ENCODE measurements at places on chromosomes 1 and 21.

GRCh38 chr1:82472489-82473131 is 671.9 kb downstream of the ADGRL2 start:
- peak; percentile 72 for DNase-seq

DNA sequence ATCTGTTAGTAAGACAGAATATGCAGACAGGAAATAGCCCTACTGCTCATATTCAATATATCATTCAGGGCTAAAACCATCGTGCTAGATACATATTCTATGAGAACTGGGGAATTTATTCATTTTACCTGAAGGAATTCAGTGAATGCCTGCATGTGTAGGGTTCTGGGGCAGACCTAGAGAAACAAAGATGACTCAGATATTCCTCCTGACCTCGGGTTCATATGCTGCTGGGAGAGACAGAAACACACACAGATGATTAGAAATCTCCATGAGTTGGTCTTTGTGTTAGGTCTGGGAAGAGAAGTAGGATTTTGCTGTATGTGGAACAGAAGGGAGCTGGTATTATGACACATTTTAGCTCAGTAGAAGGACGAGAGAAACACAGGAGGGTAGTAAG is 176.5 kb upstream of the ST6GALNAC5 start:
- no peak for DNase-seq

GRCh38 chr1:109636201-109636952 is 16.7 kb downstream of the AMPD2 start:
- no peak for DNase-seq

GRCh38 chr1:30976143-30976542 is 67.6 kb upstream of the SDC3 start:
- no peak for DNase-seq

DNA sequence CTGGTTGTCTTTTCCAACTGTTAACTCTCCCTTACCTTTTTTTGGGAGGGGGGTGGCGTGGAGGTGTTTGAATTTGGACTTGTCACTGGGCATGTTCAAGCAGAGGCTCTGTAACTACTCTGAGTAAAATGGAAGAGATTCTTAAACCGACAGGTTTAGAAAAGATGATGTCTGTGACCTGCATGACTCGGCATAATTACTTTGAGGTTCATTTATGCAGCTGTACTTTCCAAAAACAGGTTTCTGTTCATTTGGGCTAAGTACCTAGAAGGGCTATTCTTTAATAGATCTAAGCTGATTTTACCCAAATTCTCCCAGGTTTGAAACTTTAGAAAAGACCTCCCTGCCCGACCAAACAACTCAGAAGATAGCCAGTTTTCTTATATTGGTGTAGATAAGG is 80.3 kb downstream of the SLC35A3 start:
- DNase-seq = no peak

DNA sequence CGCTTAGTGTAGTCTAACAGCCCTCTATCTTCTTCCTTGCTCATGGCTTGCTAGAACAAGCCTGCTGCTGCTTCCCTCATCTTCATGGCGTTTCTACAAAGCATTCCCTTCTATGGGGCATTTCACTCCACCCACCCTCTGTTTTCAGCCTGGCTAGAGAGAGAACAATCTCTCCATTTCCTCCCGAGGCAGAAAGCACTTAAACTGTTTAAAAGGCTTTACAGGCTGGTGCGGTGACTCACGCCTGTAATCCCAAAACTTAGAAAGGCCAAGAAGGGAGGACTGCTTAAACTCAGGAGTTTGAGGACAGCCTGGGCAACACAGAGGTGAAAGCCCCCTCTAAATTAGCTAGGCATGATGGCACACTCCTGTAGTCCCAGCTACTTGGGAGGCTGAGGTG is 17.8 kb downstream of the ORC1 start:
- DNase-seq = no peak

DNA sequence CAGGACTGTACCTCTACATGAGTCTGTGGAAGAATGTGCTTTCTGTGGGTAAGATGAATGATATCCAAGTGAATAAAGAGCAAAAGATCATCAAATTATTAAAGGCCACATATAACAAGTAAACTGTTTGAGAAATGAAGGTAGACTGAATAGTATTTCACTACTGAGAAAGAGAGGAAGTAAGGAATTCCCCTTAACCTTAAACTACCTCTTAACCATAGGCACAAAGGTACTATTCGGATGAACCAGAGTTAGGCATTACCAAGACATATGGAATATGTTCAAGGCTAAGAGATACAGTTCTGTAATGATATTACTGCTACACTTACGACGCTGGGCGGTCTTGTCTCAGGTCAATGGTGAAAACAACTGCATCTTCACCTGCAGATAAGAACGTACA is 25.5 kb downstream of the DCAF8 start:
- DNase-seq = no peak

- no peak for DNase-seq
Measured at GRCh38 chr1:207822124-207822601, 70.3 kb downstream of the CD46 start.

GRCh38 chr21:45333583-45334121 is 46.0 kb upstream of the POFUT2 start:
- no peak for DNase-seq

GRCh38 chr1:219514728-219515127 is 98.2 kb downstream of the ZC3H11B start:
- no peak for DNase-seq

DNA sequence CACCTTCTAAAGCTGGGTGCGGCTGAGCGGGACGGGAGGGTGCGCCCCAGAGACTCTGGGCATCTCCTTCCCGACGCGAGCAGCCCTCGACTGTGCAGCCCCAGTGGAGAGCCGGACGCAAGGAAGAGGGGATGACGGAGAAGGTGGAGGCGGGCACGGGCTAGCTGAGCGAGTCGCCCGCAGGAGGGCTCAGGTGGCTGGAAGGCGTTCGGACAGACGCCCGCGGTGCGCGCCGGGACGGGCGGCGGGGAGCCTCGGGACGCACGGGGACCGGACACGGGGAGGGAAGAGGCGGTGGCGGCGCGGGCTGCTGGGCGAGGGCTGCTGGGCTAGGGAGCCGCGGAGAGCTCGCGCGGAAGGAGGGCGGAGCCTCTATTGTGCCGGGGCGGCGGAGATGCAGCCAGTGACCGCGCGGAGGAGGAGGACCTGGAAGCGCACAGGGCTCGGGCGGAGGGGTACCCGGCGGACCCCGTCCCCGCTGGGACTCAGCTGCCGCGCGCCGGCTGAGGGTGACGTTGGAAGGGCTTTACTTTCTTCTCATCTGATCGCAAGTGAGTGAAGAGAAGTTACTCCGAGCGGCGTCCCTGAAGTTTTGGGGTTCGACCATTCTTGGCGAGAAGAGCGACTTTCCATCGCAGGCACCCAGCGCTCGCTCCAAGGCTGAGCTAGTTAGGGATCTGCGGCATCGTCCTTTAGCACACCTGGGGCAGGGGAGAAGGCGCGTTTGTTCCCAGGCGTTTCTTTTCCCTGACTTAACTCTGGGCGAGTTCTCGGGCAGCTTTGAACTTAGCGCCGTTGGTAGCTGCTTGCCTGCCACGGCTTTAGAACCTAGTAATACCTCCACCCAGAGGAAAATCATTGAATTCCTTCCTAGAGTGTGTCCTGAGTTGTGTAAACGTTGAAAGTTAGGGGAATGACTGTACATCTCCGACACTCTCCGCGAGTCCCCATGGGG is at the start of gene OLFML2B:
TSS of gene OLFML2B (minus strand) at position 323 of the 955 bp plus-strand sequence. CDS start 439 bp downstream, outside the sequence.
- peak; percentile 47 for DNase-seq

GRCh38 chr1:91928026-91928425 is 21.2 kb upstream of the BRDT start:
- no peak for DNase-seq

GRCh38 chr1:58724483-58724882 is 24.6 kb upstream of the MYSM1 start:
- DNase-seq = no peak

DNA sequence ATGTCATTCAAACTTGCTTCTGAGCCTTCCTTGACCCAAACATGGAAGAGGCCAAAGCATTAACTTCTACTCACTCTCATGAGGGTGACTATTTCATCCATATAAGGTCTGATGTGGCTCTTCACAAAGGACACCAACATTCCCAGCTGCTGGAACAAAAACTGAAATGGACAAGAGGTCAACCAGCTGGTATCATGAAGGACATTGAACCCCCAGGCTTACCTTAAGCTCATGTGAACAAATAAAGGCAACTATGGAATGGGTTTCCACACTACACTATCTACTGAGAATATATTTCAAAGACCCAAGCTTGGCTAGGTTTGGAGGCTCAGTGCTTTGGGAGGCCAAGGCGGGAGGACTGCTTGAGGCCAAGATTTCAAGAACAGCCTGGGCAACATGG is 26.9 kb downstream of the ANGPTL7 start:
- DNase-seq = no peak

GRCh38 chr1:89641781-89642180 is 8.9 kb downstream of the LRRC8C start:
- no peak for DNase-seq

DNA sequence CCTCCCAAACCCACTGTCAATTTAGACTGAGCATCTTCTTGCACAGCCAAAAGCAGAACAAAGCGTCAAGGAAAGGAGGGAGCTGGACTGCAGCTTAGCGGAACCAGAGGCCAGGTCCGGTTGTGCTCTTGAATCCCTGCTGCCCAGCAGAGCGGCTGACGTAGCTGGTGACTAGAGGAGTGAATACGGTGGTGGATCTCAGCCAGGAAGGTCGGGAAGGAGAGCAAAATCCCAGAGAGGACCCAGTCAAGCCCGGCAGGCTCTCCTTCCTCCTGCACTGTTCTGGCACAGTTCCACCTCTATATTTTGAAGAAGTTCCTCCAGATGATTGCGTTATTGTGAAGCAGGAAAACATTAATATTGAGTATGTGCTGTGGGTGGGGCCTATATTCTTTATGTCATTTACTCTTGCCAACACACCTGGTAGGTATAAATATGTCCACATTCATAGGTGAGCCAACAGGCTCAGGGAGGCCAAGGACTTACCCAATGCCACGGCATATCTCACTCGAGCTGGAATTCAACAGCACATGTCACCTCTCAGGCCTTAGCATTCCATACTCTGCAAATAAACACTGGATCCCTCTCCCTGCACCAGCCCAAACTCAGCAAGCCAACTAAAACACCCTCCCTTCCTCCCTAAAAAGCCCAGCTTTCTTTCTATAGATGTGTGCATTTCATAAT is 23.6 kb upstream of the ABCB10 start:
- DNase-seq = peak; percentile 13

DNA sequence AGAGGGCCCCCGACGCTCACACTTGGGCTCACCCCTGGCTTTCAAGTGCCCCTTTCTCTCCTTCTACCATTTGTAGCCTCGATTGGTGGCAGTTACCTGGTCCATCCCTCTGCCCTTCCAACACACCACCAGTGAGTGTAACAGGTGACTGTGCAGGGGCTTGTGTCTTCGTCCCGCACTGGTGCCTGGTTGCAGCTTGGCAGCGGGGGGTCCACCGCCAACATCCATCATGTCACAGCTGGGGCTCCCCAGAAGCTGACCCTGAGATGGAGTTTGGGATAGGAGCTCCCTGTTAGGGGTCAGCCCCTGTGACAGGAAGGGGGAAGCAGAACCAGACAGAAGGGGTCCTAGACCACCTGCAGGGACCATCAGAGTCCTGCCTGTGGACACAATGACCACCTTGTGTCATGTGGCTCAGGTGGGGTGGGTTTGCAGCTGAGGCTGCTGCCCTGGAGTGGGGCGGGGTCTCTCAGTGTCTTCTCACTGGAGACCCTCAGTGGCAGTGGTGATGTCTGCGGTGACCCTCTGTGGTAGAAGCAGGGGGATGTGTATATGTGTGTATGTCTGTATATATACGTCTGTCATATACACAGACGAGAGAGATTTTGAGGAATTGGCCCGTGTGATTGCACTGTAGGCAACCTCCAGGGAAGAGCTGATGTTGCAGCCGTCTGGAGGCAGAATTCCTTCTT is 3.6 kb upstream of the CALML6 start:
- DNase-seq = no peak

DNA sequence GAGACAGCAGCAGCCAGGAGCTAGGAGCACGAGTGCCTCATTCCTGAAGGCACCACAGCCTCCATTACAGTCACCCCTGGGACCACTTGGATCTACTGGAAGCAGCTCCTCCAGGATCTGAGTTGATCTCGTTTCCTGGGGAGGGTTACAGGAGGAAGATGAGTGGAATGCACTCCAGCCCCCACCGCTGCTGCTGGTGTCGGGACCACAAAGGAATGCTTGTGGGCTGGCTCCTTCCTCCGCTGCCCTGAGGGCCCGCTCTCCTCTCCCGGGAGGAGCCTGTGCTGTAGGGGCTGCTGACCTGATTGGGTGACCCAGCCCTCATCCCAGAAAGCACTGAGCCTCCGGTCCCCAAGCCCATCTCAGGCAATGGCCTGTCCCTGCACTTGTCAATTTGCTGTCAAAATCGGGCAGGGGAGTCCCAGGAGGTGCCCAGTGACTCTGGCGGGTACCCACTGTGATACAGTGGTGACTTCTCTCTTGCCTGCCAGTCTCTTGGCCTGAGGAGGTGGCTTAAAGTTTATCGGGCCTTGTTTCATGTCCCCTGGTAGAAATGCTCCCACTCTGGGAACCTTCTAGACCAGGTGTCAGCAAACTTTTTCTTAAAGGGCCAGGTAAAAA is 23.1 kb downstream of the IL10RB start:
- no peak for DNase-seq

DNA sequence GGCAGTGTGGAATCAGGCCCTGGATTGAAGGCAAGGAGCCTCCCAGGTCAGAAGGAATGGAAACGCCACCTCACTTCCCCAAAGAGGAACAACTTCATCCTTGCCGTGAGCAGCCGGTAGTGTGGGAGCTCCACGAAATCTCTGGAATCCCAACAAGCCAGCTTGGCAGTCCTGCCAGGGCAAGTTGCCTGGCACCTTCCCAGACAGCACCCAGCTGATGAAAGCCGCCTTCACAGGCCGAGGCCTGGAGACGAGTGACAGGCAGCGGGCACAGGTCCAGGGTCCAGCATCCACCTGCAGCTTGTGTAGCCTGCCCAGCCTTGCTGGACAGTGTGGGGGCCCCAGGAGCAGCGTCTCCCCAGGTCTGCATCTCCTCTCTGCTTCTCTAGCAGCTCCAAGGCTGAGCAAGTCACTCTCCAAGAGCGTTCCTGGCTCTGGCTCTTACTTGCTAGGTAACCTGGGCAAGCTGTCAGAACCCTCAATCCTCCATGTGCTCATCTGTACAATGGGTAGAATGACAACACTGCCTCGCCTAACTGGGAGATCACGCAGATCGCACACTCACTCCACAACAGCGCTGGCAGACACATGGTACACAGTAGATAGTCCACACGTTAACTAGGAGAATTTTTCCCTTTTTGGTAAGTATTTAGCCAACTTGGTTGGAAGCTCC is 43.0 kb downstream of the ACOT7 start:
- DNase-seq = peak; percentile 27

DNA sequence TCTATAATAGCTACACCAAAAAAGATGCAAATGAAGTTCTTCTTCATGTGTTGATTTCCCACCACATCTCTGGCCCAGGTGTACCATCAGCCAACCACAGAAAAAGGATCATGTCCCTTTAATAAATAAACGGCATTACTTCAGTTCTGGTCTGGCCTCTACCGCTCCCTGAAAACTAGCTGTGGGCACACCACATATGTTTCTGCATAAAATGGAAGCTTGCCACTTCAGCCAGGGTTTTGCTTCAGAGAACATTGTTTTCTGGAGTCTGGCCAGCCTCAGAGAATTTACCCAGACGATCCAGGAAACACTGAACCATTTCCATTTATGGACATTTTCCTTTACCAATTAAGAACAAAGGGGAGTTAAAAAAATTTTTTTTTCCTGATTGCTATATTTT is 5.8 kb upstream of the LAMC2 start:
- DNase-seq = peak; percentile 54

- DNase-seq = no peak
Measured at GRCh38 chr1:180921891-180922630, 9.4 kb downstream of the KIAA1614 start.

GRCh38 chr1:215845234-215845891 is 278.3 kb downstream of the KCTD3 start:
- no peak for DNase-seq

Data from NCI-H1105 treated with DMSO at 0.1 percent for 48 hours (cell line).